T-cell (primary cell): ENCODE measurements at places on chromosomes 1 and 21. TPM values are rescaled to one million over a fixed set of nuclear protein-coding genes. Genes with fewer than 3 reads are reported as not detected.

The TMEM50B gene
- total RNA-seq, result 98.9 TPM

- DNase-seq, result no peak
These were observed 121.7 kb downstream of the FGGY start for GRCh38 chr1:59418363-59419144.

- no peak for DNase-seq
These were observed 27.4 kb upstream of the DNASE2B start for GRCh38 chr1:84370831-84371394.

GRCh38 chr1:14280909-14281308, 317.6 kb upstream of the KAZN start:
- DNase-seq, result no peak

DNA sequence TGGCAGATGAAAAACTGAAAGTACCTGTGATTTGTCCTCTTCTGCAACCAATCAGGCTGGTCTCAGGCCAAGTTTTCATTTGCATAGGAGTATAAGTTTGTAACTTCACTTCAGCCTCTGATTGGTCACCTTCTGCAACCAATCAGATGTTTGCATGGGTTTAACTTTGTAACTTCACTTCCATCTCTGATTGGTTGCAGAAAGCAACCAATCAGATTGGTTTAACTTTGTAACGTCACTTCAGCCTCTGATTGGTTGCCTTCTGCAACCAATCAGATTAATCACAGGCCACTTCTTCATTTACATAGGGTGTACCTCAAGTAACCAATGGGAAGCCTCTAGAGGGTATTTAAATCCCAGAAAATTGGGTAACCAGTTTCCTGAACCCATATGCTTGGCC, 18.9 kb upstream of the TUT4 start:
- no peak for DNase-seq

The SPRR2F gene
- not detected for total RNA-seq

DNA sequence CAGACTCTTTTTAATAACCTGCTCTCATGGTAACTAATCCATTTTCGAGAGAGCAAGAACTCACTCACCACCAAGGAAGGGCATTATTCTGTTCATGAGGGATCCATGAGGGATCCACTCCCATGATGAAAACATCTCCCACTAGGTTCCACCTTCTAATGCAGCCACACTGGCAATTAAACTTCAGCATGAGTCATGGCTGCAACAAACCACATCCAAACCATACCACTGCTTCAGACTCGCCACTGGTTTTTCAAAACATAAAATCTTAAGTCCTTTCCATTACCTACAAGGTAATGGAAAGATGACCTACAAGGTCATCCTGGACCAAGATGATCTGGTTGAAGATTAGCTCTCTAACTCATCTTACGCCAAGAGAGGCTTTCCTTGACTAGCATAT, 405.1 kb downstream of the VAV3 start:
- no peak for DNase-seq

GRCh38 chr21:45522986-45523385, 19.3 kb downstream of the SLC19A1 start:
- DNase-seq, result no peak
